Activated naive CD4-positive, alpha-beta T cell (primary cell): ENCODE measurements at places on chromosomes 2 and 18.

DNA sequence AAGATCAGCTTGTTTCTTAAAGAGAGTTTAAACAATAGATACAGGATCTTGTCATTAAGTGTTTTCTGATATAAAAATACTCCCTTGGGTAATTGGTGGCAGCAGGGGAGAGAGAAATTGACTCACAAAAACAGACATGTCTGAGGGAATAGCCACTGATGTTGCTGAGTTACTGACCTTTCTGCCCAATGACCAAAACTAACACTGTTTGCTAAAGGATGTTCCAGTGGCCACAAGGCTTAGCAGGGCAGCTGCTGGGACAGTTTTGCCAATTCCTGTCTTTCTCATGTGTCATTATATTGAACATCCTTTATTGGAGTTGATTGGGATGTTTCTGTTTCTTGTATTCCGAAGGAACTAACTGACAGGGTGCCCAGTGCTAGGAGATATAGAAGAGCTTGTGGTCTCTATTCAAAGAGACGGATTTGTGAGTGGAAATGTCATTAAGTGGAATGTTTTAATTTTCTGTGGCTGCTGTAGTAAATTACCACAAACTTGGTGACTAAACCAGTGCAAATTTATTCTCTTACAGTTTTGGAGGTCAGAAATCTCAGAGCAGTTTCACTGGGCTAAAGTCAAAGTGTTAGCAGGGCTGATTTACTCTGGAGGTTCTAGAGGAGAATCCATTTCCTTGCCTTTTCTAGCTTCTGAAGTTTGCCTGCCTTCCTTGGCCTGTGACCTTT is 124.8 kb upstream of the RMDN2 start:
- no peak for DNase-seq

- no peak for DNase-seq
Observed at GRCh38 chr2:24984912-24985311, 13.2 kb upstream of the DNAJC27 start.

- DNase-seq = no peak
Observed at GRCh38 chr2:170276925-170277629, 99.1 kb downstream of the MYO3B start.

- no peak for DNase-seq
Observed at GRCh38 chr2:179455824-179456223, 191.2 kb upstream of the SESTD1 start.

DNA sequence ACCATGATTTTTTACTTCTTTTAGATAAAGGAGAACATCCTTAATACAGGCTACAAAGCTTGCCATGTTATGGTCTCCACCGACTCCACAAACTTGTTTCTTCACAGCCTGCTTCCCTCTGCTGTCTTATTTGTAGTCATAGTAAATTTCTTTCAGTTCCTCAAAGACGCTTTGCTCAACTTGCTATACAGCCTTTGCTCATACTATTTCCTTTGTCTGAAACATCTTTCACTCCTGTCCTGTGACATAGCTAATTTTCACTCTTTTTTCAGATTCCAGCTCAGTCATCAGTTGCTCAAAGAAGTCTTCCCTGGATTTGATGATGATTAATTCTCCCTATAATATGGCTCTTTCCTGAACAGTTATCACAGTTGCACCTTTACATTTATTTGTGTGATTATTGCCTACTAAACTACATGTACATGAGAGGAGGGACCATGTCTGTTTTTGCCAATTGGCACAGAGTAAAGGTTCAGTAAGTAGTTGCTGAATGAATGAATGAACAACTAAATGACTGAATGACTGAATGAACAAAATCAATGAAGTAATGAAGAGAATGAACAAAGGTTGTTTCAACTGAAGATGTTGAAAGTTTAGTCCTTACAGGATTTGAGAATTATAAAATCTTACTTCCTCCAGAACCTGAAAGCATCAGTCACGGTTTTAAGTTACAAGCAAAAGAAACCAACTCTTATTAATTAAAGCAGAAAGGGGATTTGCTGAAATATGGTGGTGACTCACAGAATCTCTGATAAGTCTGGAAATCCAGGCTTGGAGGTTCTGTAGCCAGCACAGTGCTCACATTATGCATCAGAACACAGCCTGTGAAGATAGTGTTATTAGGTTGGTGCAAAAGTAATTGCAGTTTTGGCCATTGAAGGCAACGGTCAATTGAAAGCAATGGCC is 186.4 kb upstream of the FAM98A start:
- DNase-seq = no peak

GRCh38 chr18:63207835-63208234 is 111.7 kb downstream of the BCL2 start:
- no peak for DNase-seq

DNA sequence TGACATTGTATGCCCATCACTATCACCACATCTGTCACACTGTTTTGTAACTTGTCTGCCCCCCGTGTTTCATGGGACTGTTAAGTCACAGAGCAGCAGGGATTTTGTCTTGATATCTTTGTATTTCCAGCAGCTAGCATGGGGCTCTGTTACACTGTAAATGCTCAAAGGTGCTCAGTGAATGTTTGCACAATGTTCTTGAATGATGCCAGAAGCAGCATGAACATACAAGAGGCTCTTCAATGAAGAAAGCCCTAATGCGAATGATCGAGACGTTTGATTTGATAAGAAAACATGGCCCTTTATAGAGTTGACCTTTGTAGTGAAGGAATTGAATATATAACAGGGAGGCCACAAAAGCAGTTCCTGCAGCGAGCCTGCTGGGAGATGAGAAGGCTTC is 120.9 kb upstream of the TTC39C start:
- DNase-seq = no peak

GRCh38 chr2:145199827-145200706 is 680.1 kb upstream of the ZEB2 start:
- no peak for DNase-seq

GRCh38 chr18:7808992-7809391 is 241.9 kb downstream of the PTPRM start:
- DNase-seq = no peak

DNA sequence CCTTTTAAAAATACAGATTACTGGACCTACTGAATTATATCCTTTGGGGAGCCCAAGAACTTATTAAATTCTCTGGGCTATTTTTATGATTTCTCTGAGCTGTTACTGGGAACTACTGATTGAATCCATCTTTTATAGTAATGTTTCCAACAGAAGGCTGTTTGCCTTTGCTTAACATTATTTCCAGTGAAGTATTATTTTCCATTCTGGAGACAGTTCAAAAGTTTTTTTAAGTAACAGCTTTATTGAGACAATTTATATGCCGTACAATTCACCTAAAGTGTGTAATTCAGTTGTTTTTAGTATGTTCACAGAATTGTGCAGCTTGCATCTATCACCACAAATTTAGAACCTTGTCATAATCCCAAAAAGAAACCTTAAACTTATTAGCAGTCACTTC is 100.6 kb downstream of the BABAM2 start:
- no peak for DNase-seq

GRCh38 chr18:42028247-42028832 is 73.3 kb downstream of the PIK3C3 start:
- DNase-seq = no peak

DNA sequence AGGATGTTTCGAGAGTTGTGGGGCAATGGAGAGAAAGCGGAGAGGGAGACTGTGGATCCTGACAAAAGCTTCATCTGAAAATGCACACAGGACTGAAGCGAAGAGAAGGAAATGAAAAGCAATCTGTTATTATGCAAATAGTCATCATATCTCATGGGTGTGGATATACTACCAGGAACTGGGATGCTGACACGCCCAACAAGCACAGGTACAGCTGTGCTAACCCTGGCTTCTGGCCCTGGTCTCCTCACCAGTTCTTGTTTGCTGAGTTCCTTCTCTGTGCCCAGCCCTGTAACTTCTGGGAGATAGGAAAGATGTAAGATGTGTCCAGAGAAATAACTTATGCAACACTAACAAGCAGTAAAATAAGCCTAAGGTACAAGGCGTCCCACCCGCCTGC is 358.8 kb downstream of the CMPK2 start:
- DNase-seq = no peak

- no peak for DNase-seq
Observed at GRCh38 chr2:236117401-236117800, 50.8 kb downstream of the GBX2 start.

GRCh38 chr2:46776687-46777327 is 138.8 kb downstream of the MCFD2 start:
- no peak for DNase-seq

DNA sequence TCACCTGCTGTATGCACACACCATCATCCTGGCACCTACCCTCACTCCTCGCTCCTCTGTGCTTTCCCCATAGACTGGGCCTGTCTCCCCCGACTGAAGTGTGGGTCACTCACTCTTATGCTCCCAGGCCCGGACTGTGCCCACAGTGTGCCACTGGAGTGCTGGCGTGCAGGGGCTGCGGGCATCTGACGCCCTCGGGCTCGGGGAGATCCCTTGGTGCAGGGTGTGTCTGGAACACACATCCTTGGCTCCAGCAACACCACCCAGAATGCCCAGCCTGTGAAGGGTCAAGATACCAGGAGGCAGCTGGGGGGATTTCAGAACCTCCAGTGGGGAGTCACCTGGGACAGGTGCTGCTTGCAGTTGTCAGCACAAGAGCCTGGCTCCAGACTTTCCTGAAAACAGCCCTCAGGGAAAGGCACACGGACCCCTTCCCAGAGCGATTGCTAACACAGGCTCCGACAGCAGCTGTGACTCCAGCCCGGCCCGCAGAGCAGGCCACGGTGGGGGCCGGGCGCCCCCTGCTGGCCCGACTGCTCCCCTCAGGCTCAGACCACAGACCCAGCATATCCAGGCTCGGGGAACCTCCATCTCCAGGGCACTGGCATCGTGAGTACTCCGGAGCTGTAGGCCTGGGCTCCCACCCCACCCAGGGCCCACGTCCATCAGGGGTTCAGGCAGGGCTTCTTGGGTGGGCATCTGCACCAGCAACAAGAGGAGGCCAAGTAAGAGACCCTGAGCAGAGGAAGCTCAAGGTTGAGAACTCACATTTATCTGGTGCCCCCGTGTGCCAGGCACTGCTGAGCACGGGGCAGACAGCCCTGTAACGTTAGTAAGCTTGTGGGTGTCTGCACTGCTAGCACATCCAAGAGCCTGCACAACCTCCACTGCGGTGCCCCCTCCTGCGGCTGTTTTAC is 8.6 kb downstream of the HS1BP3 start:
- peak; percentile 66 for DNase-seq

DNA sequence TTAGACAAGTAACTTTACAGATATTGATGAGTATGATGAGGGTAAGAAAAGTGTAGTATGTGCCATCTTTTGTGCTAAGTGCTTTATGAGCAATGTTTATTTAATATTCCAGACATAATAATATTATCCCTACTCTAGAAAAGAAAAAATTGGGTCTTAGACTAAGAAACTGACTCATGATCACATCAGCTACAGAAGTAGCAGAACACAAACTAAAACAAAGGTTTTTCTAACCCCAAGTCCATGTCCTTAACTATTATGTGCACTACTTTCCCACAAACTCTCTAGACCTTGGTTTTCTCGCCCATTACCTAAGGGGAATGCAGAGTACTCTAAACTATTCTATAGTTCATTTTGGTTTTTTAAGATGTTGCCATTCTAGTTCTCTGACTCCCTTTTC is 64.5 kb downstream of the BAZ2B start:
- DNase-seq = no peak

GRCh38 chr2:224847381-224847780 is 131.2 kb upstream of the CCDC195 start:
- no peak for DNase-seq

DNA sequence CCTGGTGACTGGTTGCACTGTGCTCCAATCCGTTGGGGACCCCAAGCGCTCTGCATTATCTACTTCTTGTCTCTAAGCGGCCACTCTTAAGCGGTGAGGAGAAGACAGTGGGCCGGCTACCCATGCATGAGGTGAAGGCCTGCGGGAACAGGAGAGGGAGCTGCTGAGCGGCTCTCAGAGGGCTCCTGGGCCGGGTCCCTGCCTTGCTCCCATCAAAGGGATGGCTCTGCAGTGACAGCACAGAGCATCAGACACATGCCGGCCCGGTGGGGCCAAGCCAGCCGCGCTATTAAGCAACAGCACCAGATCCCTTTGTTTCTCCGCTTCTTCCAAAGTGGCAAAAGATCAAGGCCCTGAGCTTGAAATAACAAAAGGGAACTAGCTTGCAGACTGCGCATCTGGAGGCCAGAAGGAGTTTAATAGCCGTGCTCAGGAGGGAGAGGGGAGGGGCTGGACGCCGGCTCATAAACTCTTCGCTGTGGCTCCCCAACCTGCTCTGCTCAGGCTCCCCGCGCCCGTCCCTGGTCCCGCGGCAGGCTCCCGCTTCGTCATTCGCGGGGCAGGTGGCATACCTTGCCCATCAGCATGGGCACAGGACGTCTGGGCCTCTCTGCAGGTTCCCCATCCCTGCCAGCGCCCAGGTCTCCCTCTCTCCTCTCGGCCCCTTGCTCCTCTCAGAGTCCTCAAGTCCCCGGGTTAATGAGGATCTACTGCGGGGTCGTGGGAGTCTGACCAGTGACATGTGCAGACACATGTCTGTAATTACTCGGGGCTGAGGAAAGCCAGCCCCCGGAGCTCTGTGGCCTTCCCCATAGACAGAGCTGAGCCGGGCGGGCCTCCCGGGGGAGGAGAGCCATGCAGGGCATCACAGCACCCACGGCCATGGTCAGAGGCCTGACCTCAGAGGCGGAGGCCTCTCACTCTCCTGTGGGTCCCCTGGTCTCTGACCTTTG is 96.7 kb downstream of the ASB1 start:
- no peak for DNase-seq

- no peak for DNase-seq
Observed at GRCh38 chr2:136384531-136385303, 266.8 kb upstream of the CXCR4 start.

DNA sequence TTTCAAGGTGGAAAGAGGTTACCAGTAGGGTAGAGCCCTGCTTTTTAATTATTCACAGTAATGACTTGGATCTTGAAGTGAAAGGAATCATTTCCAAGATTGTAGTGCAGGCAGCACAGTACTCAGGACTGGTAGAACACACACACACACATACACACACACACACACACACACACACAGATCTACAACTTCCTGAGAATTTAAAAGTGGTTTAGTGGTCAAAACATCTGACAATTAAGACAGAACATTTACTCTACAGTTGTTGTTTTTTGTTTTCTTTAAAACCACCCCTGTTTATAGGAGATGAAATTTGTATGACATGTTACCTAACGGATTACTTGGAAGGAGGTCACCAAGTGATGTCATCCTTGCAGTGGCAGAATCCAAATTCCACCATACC is 146.7 kb upstream of the VRK2 start:
- DNase-seq = no peak
